ENCODE measurements at places on chromosomes 2 and 18.

- DNase-seq: no peak
Measured at GRCh38 chr2:230412371-230412711, 3.7 kb upstream of the SP100 start.

GRCh38 chr2:65866148-65866547 is 433.7 kb upstream of the SPRED2 start:
- DNase-seq: no peak

DNA sequence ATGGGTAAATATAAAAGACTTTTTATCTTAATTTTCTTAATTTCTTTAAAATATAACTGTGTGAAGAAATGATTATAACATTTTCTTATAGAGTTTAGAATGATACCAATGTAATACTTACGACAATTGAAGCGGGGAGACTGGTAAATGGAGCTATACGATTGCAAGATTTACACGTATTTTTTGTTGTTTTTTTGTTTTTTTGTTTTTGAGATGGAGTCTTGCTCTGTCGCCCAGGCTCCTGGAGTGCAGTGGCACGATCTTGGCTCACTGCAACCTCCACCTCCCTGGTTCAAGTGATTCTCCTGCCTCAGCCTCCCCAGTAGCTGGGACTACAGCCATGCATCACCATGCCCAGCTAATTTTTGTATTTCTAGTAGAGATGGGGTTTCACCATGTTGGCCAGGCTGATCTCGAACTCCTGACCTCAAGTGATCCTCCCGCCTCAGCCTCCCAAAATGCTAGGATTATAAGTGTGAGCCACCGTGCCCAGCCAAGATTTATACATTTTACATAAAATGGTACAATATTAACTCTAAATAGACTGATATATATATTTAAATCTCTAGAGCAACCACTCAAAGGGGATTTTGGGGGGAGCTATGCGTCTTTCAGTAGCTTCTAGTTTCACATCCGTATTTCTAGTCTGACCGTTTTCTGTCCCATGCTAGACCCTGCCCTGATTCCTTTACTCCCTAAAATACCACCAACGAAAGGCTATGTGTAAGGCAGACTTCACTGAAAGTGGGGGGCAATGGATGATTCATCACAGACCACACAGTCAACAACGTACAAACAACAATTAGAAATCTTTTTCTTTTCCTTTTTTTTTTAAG is 28.2 kb upstream of the ATG16L1 start:
- no peak for DNase-seq

- no peak for DNase-seq
Measured at GRCh38 chr2:168432100-168432499, 24.0 kb upstream of the CERS6 start.

DNA sequence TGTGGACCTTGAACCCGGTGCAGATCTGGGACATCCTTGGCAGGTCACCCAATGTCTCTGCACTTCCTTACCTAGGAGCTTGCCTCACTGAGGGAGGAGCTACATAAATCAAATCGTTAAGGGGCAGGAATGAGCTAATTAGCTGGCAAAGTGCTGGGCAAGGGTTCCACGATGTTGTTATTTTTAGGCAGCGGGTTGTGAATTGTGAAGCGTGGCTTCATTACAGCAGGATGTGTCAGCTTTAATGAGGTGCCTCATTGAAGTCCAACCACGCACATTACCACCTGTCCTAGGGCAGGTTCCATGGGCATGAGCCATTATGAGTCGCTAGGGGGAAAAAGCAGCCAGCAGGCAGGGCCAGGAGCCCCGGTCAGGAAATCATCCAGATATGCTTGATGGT is 127.0 kb upstream of the AGAP1 start:
- no peak for DNase-seq

- no peak for DNase-seq
Measured at GRCh38 chr2:165176780-165177179, 27.1 kb downstream of the SCN3A start.

DNA sequence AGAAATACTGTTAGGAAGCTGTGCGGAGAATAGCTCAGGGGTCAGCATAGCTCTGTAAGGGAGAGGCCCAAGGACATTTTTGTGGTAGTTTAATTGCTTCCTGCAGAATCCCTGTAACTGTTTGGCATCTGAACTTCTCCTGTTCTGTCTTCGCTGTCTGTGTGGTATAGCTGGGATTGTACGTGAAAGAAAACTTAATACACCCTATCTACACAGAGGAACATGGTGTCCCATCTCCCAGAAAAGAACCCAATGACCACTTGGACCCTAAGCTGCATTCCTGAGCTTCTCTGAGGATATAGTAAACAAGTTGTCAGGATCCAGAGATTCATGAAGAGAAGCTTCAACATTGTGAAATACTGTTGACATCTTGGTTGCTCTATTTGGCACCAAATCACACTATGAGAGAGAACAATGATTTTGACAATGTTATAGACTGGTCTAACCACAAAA is 81.3 kb downstream of the CDC42EP3 start:
- DNase-seq: no peak

GRCh38 chr18:31061945-31062344 is 19.4 kb upstream of the DSC3 start:
- DNase-seq: no peak

- DNase-seq: no peak
Measured at GRCh38 chr2:193824474-193824873, 1629.7 kb upstream of the TMEFF2 start.

- no peak for DNase-seq
Measured at GRCh38 chr2:46116150-46116549, 181.1 kb upstream of the EPAS1 start.

GRCh38 chr2:204705243-204705932 is 160.1 kb downstream of the PARD3B start:
- no peak for DNase-seq

GRCh38 chr18:9335697-9336045 is 1.1 kb downstream of the TWSG1 start:
- no peak for DNase-seq

GRCh38 chr18:76169733-76170132 is 325.3 kb downstream of the ZNF516 start:
- no peak for DNase-seq

DNA sequence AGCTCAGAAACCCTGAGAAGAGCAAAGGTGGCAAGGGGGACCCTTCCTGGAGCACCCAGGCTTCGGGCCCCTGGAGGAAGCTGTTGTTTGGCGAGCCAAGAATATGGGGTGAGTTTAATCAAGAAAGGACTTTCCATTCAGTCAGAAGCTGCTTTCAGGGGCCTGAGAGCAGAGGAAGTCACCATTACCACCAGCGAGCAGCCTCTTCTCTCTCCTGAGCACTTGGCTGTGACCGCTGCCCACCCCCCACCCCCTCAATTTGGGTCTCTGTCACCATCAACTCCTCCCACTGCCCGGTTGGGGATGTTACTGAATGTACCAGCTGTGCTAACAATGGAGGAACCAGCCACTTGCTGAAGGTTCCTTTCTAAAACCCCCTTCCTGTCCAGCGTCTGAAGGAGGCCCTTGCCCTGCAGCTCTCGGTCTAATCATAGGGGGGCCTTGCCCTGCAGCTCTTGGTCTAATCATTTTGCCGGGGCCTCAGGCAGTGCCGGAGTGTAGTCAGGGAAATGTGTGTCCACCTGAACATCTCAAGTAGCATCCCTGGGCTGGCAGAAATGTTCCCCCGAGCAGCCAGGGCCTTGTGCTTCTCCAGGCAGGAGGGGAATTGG is 943 bp downstream of the INPP5D start:
- DNase-seq: no peak

- no peak for DNase-seq
Measured at GRCh38 chr2:144421606-144422510, 98.1 kb downstream of the ZEB2 start.

GRCh38 chr2:34229998-34230397 is 630.9 kb upstream of the FAM98A start:
- DNase-seq: no peak

DNA sequence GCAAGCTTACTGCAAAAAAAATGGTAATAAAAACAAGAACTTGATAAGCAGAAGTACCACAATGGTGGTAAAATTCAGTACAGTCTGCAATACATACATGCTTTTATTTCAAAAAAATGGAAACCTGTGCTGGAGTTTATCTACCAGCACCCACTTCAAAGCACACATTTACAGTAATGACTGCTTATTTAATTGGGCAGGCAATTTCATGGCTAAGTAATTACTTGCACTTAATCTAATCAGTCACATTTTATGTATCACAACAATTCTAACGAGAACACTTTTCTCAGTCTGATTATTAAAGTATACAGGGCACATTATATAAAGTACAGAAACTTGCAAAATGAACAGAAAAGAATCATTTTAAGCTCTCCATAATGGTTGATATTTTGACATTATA is 5.2 kb downstream of the APCDD1 start:
- no peak for DNase-seq

GRCh38 chr2:62186156-62186905 is 9.6 kb upstream of the B3GNT2 start:
- DNase-seq: no peak

DNA sequence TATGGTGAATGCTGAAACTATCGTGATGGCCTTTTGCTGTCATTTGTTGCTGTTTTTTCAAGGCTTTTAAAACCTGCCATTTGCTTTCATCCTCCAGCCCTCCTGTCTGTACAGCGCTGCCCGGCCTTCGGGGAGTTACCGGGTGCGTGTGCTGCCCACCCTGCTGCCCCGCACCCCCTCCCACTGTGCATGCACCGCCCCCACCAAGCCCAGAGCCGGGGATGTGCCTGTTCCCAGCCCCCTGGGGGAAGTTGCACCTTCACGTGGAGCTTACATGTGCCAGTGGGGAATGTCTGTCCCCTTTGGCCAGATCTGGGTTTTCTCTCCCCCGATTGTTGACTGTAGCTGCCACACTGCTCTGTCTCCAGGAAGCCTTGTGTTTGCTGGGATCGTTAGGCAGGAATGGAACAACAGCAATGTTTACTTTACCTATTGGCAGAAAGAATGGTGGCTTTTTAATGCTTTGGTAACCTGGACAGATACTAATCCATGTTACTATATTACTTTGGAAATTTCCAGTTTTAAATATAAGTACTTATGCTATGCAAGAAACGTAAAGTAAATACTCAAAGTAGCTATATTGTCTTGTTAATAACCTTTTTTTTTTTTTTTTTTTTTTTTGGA is 64.8 kb upstream of the RBM44 start:
- DNase-seq: peak; percentile 35

GRCh38 chr2:39849982-39850526 is 71.0 kb upstream of the THUMPD2 start:
- no peak for DNase-seq

GRCh38 chr2:117537032-117537431 is 277.5 kb upstream of the DDX18 start:
- no peak for DNase-seq

DNA sequence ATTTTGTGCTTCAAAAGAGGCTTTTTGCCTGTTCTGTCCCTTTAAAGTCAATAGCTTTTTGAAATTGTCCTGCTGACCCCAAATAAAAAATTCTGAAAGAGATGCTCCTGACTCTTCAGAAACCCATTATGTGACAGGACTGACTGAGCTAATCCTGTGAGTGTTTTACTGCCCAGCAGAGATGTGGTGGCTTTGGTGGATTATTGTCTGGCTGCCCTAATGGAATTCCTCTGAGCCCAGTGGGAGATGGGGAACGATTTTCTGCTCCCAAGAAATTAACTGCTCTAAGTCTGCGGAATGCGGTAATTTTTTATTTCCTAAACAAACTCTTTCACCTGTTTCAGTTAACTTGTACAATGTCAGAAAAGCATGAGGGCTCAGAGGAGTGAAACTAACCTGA is 258.2 kb downstream of the IKZF2 start:
- no peak for DNase-seq

- no peak for DNase-seq
Measured at GRCh38 chr2:44826601-44827000, 114.9 kb upstream of the SIX3 start.

GRCh38 chr18:40949114-40949950 is 1005.7 kb upstream of the PIK3C3 start:
- no peak for DNase-seq

DNA sequence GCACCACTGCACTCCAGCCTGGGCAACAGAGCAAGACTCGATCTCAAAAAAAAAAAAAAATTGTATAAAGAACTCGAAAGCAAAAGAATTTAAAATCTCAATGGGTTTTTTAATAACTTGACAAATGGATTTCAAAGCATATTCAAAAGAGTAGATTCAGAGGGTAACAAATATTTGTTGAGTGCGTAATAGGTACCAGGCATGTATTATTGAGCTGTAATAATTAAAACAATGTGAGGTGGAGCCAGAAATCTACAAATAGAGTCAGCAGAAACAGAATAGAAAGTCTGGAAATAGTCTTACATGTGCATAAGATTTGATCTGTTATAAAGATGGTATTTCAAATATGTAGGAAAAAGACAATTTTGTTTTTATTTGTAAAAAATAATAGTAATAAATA is 19.1 kb upstream of the RAB11FIP5 start:
- DNase-seq: no peak

GRCh38 chr2:53987336-53987921 is 16.6 kb upstream of the PSME4 start:
- DNase-seq: no peak

GRCh38 chr2:219079417-219079816 is 18.7 kb upstream of the IHH start:
- DNase-seq: no peak

GRCh38 chr18:79901665-79902064 is 49.8 kb downstream of the SLC66A2 start:
- DNase-seq: no peak

GRCh38 chr2:15532996-15533395 is 28.1 kb downstream of the NBAS start:
- DNase-seq: no peak

GRCh38 chr2:212534336-212534735 is 4.3 kb downstream of the ERBB4 start:
- no peak for DNase-seq

- no peak for DNase-seq
Measured at GRCh38 chr2:152825834-152826233, 107.4 kb downstream of the ARL6IP6 start.

DNA sequence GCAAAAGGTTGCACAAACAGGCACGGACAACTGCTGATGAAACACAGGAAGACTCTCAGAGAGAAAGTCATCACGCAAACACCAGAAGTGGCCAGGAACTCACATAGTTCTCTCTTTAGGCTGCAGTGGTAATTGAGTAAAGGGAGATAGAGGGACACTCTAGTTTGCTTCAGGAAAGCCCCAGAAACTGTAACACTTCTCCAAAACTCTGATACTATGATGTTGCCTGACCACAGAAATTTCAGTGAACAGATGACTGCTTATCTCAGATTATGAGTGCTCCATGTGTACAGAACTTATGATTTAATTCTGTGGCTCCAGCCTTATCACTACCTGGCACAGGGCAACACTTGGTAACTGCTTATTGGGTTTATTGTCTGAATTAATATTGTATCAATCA is 311.5 kb upstream of the GYPC start:
- no peak for DNase-seq

GRCh38 chr18:69882965-69883668 is 64.6 kb downstream of the CD226 start:
- no peak for DNase-seq

DNA sequence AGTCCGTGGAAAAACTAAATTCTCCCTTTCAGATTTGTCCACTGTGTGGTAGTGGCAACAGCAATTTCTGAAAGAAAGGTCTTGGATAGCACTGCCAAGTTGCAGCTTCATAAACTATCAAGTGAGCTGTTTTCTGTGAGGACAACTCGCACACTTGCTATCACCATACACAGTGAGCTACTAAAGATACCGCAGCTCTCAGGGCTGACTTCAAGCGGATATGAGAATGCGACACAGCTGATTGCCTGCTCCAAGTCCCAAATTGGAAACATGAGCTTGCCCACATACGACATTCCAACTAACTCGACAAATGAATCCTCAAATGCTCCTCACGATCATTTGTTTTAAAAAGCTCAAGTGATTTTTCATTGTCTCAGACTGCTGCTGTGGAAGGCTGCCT is 46.2 kb downstream of the E2F6 start:
- DNase-seq: no peak

- DNase-seq: no peak
Measured at GRCh38 chr2:224404796-224405195, 2.9 kb upstream of the FAM124B start.

Data from C1 segment of cervical spinal cord (tissue), 14 donors.